ENCODE measurements at places on chromosomes 11 and 22.

DNA sequence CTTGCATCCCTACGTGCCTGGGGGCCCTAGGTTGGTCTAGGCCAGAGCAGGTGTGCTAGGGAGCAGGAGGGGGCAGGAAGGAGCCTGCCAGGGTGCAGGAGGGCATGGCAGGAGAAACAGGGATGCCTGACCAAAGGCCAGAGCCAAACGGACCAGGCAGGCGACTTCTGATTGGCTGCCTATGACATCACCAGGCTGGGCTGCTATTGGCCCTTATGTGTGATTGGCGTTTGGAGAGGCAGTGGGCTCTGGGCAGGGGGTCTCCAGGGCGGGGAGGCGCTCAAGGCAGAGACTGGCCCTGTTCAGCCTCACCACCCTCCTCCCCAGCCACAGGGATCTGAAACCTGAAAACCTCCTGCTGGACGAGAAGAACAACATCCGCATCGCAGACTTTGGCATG lies 44.4 kb downstream of the MOB2 start:
- no peak for DNase-seq

GRCh38 chr11:43579919-43580276 lies 100.6 kb upstream of the HSD17B12 start:
- no peak for DNase-seq

DNA sequence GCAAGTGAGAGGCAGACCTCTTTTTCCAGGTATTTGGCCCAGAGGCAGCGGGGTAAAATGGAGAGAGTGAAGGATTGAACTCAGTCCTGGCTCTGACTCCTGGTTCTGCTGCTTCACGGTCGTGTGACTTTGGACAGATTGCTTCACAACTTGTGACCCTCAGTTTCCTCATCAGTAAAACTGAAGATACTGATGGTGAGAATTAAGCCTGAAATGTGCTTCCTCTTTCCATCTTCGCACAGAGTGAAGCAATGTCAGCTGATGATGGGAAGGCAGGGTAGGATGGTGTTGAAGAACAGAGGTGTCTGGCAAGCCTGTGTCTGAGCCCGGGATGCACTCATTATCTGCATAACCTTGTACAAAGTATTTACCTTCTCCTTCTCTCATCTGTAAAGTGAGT lies 59.0 kb downstream of the UBASH3B start:
- DNase-seq: no peak

DNA sequence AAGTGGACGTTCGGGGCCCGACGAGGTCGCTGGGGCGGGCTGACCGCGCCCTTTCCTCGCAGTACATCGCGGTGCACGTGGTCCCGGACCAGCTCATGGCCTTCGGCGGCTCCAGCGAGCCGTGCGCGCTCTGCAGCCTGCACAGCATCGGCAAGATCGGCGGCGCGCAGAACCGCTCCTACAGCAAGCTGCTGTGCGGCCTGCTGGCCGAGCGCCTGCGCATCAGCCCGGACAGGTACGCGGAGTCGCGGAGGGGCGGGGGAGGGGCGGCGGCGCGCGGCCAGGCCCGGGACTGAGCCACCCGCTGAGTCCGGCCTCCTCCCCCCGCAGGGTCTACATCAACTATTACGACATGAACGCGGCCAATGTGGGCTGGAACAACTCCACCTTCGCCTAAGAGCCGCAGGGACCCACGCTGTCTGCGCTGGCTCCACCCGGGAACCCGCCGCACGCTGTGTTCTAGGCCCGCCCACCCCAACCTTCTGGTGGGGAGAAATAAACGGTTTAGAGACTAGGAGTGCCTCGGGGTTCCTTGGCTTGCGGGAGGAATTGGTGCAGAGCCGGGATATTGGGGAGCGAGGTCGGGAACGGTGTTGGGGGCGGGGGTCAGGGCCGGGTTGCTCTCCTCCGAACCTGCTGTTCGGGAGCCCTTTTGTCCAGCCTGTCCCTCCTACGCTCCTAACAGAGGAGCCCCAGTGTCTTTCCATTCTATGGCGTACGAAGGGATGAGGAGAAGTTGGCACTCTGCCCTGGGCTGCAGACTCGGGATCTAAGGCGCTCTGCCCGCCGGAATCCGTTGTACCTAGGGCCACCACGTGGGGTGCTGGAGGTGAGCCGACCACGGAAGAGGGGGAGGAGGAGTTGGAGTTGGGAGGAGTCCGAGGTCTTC lies 771 bp downstream of the MIF start:
- DNase-seq: peak; percentile 71

GRCh38 chr11:115974703-115975102 lies 470.5 kb upstream of the CADM1 start:
- DNase-seq: no peak

DNA sequence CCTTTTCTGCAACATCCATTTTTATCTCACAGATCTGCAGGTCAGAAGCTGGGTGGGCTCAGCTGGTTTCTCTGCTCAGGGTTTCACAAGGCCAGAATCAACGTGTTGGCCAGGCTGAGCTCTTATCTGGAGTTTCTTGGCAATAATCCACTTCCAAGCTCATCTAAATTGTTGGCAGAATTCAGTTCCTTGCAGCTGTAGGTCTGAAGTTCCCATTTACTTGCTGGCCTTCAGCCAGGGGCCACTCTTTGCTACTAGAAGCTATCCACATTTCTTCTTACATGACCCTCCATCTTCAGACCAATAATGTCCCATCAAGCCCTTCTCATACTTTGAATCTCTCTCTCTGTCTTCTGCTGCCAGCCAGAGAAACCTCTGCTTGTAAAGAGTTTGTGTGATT lies 103.5 kb downstream of the WNT11 start:
- no peak for DNase-seq

- no peak for DNase-seq
Observed at GRCh38 chr11:27024865-27025264, 15.8 kb upstream of the BBOX1 start.

- no peak for DNase-seq
Observed at GRCh38 chr22:26825960-26826935, 168.9 kb downstream of the MIAT start.
